ENCODE measurements at places on chromosomes 2 and 18.
A peak's percentile ranks its signal among the peaks of the same experiment; 100 is the strongest.

- DNase-seq = peak; percentile 50
Measured at GRCh38 chr2:9178904-9179571, 27.6 kb upstream of the ASAP2 start.

DNA sequence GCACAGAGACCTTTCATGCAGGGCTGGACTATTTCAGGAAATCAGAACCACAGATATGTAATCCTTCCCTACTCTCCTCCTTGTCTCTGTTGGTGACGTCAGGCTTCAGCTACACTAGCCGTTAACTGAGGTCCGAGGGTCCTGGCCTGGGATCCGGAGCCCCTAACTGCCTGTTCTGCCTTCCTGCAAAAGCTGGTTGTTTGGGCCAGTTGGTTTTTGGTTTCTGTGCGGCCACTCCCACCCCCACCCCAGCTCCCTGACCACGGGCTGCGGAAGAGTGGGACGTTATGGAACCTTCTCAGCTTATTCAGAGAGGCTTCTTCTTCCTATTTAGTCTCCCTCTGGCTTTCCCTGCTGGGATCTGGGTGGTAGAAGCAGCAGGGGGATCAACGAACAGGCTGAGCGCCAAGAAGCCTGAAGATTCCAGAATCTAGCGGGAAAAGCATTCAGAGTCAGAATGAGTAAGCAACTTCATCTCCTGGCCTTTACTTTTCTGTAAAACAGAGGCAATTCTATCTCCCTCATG lies 49.3 kb upstream of the ROCK2 start:
- DNase-seq = no peak

DNA sequence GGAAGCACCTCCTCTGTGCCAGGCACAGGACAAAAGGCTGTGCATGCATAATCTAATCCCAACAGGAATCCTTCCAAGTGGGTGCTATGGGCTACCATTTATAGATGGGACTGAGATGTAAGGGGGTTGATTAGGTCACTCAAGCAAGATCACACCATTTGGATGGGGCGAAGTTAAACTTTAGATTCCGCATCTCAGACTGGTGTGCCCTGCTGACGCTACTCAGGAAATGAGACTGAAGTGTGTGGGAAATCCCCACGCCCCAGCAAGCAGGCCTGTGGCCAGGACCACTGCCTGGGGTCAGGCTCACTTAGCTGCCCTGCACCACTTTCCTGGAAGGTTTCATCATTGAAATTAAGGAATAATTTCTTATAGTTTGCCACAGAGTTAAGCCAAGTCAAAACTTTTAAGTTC lies 70.5 kb upstream of the PPP1CB start:
- no peak for DNase-seq

- DNase-seq = no peak
Measured at GRCh38 chr2:68565273-68565672, 78.1 kb upstream of the PROKR1 start.

DNA sequence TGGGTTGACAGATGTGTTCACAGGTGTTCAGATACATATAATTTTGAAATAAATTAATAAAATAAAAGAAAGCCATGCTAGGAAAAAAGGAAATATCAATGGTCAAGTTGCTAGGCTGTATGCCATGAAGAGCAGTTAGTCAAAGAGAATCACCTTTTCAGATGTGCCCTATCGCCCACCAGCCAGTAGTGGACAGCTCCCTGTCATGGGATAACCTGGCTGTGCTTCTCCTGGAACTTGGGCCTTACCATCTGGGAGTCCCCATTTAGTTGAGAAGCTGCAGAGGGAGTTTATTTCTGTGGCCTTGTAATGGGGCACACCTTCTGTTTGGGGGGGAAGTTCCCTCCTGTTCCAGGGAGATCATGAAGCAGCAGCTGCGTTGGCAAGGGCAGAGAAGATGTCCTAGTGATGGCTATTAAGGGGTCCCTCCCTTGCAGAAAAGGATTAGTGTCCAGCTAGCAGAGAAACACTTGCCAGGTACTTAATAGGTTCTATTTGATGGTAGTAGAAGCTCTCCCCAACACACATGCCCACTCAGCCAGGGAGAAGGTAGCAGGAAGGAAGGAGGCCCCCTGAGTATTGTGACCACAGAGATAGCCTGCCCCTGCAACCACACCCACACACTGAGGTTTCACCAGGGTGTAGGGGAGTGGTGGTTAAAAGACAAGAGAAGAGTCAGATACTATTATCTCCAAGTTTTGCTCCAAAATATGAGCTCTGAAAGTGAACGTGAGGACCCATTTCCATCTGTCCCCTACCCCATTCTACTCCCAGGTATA lies 117.7 kb downstream of the B3GNT2 start:
- no peak for DNase-seq

- peak; percentile 51 for DNase-seq
Measured at GRCh38 chr2:33426666-33427231, 49.7 kb upstream of the RASGRP3 start.

GRCh38 chr18:45412577-45412976 lies 202.7 kb upstream of the SLC14A2 start:
- no peak for DNase-seq

- no peak for DNase-seq
Measured at GRCh38 chr2:133768256-133768655, 200.0 kb upstream of the NCKAP5 start.

DNA sequence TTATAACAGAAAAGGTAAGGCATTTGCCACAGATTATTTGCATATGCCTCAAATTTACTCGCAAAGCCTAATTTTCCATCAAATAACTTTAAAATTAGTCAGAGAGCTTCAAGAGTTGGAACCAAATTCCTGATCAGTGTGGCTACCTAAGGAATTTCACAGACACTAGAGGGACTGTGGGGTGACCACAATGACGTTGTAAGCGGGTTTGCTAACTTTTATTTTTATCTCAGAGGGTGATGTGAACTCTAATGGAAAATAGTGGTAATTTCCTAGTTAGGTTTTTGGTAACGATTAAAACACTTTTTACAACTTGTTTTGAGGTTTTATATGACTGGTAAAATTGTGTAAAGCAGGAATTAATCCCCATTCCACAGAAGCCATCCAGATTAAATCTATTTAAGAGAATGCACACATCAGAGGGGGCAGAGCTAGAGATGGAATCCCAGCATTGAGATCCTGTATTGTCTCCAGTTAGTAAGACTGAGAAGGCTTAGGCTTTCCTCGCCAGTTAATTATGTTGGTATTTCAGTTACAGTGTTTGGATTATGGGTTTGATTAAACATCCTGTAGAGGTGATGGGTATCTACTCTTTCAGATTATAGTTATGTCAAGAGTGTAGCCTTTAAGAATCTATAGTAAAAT lies 129.0 kb downstream of the GPD2 start:
- DNase-seq = peak; percentile 88

GRCh38 chr2:26904839-26905238 lies 56.9 kb downstream of the DPYSL5 start:
- DNase-seq = no peak

DNA sequence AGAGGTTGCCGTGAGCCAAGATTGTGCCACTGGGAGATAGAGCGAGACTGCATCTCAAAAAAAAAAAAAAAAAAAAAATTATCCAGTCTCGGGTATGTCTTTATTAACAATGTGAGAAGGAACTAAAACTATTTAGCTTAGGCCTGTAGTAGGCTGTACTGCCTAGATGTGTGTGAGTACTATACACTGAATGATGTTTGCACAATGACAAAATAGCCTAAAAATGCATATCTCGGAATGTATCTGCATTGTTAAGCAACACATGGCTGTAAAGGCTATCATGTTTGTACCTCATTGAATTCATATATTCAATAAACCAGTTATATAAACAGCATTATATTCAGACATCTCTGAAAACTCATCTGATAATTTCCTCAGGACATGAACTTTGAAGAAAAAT lies 191.2 kb upstream of the SESTD1 start:
- DNase-seq = no peak

DNA sequence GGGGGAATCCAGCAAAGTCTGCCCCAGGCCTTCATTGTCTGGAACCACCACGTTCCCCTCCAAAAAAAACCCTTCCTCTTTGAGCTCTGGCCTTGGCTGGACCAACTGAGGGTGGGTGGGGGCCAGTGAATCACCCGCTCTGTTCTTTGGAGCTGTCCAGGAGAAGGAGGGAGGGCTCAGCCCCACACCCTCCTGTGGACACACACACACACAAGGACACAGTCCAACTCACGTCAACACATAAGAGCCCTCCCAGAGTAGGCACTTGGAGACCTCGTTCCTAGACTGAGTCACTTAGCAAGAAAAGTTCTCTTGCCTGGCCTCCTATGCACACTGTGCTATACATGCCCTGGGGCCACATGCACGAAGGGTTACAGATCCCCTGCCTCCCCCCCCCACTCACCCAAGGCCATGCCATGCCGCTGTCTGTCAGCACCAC lies 1.2 kb upstream of the TNS1 start:
- no peak for DNase-seq

GRCh38 chr2:45390441-45390840 lies 220.6 kb downstream of the SRBD1 start:
- peak; percentile 52 for DNase-seq

GRCh38 chr2:85655961-85656417 lies 12.0 kb downstream of the SFTPB start:
- peak; percentile 91 for DNase-seq

DNA sequence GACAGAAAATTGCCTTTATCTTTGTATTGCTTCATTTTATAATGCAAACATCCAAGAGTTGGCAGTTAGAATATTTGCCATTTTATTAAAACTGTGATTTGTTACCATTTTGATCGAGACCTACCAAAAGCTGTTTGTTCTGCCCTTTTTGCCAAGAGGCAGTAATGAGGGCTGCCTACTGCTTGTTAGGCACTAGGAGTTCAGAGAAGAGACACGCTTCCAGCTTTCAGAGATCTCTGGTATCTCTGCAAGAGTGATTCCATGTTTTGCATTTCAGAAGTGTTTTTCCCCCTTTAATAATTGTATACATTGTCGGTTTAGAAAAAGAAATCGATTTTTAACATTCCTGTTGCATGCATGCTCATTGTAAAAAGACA lies 628 bp downstream of the MRPL30 start:
- peak; percentile 13 for DNase-seq

DNA sequence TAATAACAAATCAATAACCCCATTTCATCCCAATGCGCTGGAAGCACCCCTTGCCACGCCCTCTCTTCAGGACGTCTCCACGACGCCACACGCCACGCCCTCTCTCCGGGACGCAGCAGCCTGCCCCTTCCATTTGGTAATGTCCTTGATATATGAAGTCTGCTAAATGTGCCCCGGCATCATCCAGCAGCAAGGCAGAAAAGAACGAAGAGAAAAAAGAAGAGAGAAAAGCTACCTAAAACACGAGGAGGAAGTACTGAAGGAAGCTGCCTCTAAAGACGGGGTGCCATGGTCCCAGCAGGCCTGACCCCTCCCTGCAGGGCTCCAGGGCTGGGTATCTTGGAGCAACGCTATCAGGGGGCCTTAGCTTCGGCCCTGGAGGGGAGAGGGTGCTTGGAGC lies 41.8 kb downstream of the CNGA3 start:
- no peak for DNase-seq

DNA sequence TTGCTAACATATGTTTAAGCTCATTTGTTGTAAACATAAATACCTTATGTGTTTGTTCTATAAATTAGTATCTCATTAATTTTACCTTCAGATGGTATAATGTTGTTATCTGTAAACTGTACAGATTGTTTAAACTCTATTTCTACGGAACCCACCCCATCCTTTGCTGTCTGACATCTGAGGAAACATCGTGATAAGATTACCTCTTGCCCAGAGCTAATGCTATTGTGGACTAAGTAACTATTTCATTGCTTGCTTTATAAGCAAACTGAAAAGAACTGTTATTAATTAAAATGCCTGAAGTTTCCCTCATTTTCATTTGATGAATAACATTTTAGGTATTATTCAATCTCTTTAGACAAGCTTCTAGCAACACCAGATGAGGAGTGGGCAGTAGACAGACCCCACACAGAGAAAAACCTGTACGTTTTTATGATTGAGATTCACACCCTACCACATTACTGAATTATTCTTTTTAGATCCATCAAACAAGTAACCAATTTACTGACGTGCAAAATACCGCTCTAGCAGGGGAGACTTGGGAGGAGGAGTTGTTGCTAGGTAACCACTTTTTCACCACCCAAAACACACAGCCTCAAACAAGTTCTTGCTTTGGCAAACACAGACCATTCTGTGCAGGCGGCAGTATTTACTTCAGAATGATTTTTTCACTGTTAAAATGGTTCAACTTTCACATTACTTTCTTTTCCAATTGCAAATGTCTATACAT lies 1.9 kb upstream of the SYT4 start:
- DNase-seq = no peak

GRCh38 chr2:161358838-161359237 lies 50.6 kb downstream of the PSMD14 start:
- no peak for DNase-seq

GRCh38 chr2:146388757-146389156 lies 1456.1 kb upstream of the ACVR2A start:
- peak; percentile 27 for DNase-seq

DNA sequence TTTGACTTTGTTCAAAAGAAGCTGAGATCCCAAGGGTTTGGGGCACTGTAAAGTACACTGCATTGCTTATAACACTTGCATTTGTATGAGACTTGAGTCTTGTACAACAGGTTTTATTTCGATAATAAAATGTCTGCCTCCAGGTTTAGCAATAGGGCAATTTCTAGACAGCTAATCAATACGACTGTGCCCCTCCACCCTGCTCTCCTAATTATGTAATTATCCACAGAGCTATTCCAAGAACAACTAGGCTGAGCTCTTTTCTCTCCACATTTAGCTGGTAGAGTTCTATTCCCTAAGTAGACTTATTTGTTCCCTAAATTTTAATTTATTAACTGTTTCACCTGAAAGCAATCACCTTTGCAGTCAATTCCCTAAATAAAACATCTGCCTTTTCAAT lies 52.9 kb upstream of the LINC00305 start:
- DNase-seq = no peak

GRCh38 chr2:117755768-117756167 lies 58.7 kb upstream of the DDX18 start:
- no peak for DNase-seq

- no peak for DNase-seq
Measured at GRCh38 chr2:192437653-192438052, 242.9 kb upstream of the TMEFF2 start.

DNA sequence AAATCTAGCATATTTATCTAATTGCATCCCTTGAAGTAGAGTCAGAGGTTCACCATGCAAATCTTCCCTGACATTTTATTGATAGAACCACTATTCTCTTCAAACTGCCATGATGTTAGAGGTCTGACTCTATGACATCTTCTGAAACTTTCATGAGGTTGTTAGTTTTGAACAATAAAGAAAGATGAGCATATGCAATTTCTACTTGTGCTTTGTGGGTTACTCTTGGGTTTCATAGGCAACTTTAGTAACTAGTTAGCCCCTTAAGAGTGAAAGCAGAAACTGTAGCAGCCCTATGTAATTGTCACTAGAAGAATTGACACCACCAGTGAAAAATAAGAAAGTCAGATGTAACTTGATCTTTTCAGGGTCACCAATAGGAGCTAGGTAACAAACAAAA lies 53.1 kb upstream of the ZEB2 start:
- no peak for DNase-seq

DNA sequence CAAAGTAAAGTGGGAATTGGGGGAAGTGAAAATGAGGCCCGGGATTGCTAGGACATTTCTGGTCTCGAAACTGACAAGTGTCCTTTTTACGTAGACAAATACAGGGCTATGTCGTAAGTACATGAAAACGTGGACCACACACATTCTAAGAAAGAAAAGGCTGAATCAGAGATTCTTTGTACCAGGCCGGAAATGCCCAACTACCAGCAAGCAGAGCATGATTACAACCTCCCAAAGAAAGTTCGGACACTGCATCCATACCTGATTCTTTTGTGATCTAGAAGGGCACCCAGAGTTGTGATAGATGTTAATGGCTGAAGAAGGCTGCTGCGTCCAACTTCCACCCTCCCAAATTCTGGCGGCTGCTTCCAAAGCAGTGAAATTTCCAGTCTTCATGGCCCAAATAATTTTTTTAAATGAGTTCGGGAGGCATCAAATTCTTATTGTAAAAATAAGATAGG lies 1.7 kb downstream of the RBMS1 start:
- DNase-seq = peak; percentile 53

Measured in myocyte (in vitro differentiated cells).